CD4-positive, alpha-beta T cell treated with Interleukin-17A for 4 hours (primary cell): ENCODE measurements at places on chromosomes 16 and 17.

- no peak for DNase-seq
These were observed 28.9 kb downstream of the LITAF start for GRCh38 chr16:11557801-11558200.

- DNase-seq, result no peak
These were observed 39.8 kb upstream of the MMP2 start for GRCh38 chr16:55439101-55439690.

GRCh38 chr17:65556014-65556909, 5.2 kb downstream of the AXIN2 start:
- peak; percentile 96 for DNase-seq

DNA sequence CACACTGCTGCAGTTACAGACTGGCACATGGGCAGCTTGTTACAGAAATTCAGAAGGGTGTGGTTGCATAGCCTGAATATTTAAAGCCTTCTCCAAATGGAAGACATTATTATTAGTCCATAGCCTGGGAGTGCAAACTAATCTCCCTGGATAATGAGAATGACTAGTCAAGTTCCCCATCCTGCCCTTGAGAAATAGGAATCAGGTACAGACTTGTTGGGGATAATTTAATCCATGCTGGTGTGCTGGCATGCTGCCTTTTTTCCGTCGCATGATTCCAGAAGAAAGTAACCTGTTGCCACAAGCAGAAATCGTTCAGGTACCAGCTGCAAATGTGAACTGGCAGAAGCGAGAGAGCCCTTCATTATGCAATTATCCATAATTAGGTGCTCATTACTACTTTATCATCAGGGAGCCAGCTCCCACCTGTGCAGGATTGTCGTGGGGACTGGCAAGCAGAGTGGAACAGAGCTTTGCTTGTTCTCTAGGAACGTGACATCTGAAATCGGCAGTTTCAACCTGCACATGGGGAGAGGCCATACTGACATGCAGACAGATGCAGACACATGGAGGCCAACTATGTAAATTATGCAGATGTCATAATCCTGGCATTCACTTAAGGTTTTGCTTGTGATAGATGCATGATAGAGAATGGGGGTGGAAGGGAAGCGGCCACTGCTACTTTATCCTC, 419.4 kb downstream of the PMP22 start:
- DNase-seq, result no peak

GRCh38 chr16:84048871-84049270, 6.3 kb upstream of the SLC38A8 start:
- DNase-seq, result no peak

DNA sequence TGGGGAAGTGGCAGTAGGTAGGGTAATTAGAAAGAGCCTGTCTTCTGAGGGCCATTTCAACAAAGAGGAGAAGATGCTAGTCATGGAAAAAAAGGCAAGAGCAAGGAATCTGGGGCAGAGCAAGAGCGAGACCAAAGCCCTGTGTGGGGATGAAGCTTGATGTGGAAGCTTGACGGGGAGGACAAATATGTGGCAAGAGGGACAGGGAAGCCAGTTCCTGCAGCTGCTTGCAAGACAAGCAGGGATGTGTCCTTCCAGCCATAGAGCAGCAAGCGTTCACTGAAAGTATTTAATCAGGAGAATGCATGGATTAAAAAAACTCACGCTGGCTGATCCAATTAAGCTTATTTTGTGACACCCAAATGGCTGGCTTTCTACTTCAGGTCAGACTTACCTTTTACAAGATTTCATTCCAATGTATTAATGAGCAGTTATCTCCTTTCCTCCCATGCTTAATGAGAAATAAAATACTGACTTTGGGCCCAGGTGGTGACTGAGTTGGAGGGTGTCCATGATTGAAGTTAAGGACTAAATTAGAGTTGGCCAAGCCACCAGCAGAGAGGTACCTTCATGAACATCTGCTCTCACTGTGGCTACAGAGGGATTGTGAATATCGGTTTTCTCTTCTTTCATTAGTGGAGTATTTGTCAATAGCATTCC, 76.8 kb downstream of the ABCA8 start:
- DNase-seq, result no peak

DNA sequence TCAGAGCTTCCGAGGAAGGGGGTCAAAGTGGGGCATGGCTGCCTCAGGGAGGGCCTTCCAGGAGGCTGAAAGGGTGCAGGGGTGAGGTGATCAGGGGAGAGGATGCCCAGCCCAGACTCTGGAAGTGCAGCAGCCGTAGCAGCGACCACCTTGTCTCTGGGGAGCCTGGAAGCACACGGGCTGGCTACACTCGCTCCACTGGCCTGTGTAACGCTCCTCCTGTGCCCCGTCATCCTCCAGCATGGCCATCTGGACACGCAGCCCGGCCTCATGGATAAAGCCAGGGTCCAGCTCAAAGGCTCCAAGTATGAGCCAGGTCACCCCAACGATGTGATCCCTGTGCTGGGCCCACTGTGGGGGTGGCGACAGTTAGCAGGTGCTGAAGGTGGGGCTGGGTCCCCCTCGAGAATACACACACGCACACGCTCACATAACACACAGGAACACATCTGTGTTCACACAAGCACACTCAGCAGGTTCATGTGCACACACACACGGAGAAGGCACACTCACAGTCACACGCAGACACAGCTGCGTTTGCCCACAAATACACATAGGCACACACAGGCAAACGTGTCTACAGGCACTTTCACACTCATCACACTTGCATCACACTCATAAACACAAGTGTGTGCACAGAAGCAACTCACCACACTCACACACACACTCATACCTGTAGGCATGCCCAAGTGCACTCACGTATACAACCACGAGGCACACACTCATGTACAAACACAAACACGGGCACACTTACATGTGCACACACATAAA, 19.3 kb downstream of the POLR3K start:
- DNase-seq, result no peak

DNA sequence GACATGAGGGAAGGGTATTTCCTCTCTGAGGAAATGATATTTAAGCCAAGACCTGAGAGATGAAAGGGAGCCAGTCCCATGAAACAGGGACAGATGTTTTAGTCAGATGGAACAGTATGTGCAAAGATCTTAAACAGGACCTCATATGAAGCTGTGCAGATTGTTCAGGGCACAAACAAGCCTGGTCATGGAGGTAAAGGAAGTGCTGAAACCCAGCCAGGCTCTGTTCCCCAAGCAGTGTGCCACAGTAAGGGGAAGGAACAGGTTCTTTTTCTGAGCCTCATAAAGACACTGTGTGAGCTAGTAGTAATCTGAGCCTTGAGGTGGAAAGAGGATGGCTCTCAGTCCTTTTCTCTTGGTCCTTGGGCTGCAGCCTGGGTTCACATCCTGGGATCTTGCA, 159.9 kb downstream of the ANKFN1 start:
- no peak for DNase-seq

GRCh38 chr16:50303041-50303604, 36.8 kb downstream of the ADCY7 start:
- peak; percentile 1 for DNase-seq

DNA sequence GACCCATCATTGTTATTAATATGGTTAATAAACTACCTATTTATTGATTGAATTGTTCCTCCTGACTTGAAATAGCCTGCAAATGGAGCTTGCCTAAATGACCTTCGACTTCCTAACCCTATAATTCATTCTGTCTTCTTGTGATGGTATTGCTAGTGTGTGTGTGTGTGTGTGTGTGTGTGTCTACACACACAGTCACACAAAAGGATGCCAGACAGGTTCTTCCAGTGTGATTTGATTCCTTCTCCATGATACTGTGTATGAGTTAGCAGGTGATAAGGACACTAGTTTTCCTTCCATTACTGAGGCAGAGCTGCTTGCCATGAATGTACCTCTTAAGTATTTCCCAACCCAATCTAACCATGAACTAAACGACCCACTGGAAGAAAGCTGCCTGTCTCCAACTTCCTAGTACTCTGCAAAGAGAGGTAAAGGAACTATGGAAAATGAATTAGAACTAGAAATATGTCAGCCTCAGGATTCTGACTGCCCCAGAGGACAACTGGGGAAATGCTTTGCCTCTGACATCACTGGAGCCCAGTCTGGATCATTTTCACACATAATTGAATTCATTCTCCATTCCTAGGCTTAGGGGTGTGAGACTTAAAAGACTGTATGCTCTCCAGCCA, 3.5 kb upstream of the CDC6 start:
- no peak for DNase-seq

- no peak for DNase-seq
These were observed 5.2 kb downstream of the GRB7 start for GRCh38 chr17:39742856-39743436.

DNA sequence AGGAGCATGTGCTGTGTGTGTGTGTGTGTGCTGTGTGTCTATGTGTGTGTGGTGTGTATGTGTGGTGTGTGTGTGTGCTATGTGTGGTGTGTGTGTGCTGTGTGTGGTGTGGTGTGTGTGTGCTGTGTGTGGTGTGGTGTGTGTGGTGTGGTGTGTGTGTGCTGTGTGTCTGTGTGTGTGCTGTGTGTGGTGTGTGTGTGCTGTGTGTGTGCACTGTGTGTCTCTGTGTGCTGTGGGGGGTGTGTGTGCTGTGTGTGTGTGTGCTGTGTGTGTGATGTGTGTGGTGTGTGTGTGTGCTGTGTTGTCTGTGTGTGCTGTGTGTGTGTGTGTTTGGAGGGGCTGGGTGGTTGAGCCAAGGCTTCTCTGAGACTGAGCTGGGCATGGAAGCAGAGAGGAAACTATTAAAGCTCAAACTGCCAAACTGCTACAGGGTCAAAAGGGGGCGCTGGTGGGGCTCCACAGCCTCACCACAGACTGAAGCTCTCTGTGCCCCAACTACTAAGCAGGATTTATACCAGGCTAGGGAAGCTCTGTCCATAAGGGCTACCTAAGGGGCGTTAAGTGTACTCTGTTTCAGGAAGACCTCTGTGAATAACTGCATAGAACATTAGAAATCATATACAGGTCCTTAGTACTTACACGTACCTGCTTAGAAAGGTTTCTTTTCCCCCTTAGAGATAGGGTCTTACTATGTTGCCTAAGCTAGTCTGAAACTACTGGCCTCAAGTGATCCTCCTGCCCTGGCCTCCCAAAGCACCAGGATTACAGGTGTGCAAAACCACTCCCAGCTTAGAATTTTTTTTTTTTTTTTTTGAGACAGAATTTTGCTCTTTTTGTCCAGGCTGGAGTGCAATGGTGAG, 27.8 kb upstream of the GHDC start:
- DNase-seq, result peak; percentile 79

DNA sequence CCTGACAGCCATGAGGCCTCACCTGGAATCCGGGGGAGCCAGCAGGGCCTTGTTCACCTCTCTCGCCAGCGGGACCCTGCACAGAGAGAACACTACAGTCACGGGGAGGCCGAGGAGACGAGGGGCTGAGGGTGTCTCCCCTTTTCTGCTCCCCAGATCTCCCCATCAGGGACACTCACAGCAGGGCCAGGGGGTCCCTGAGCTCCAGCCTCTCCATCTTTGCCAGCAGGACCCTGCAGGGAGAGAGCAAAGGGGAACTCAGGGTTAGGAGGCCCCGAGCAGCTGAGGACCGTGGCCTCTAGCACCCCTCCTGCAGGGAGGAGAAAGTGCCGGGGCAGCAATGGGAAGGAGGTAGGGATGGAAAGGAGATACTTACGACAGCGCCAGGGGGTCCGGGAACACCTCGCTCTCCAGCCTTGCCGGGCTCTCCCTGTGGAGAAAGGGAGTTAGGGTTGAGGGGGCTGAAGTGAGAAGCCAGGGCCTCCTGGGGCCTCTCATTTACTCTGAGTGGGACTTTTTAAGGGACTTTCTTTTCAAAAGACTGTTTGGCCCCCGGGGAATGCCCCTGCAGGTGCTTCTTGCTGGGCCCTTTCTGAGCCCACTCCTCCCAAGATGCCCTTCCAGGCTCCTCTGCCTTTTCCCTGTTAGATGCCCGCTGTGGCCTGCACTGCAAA, 8.7 kb downstream of the COL1A1 start:
- no peak for DNase-seq

GRCh38 chr17:66378296-66378695, 75.9 kb downstream of the PRKCA start:
- DNase-seq, result no peak

DNA sequence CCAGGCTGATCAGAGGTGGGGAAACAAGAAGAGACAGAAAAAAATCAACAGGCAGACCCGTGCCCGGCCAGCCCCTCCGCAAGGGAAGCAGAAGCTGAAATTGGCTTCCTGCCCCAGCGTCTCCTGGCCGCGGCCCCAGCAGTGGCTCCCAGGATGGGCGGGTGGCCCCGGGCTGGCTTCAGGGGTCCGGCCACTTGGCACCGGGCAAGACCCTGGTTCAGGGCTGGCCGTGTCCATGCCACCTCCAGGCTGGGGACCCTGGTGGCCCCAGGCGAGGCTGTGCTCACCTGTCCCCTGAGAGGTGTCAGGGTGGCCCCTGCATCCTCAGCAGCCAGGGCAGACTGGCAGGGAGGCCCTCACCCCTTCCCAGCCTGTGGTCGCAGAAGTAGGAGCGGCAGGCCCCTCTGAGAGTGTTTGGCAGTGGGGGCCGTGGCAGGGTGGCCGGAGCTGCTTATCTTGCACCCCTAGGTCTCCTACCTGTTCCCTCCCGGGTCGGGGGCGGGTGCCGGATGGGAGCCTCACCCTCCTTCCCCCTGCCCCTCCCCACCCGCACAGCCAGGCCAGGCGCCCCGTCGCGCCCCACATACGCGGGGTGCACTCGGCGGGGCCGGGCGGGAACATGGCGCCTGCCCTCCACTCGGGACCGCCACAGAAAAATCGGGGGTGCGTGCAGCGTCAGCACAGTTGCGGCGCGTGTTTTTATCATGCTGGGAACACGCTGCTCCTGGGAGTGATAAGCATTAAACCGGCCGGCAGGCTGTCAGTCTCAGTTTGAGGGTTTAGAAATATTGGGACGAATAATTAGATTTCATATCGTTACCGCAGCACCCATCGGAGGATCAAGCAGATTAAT, 46.7 kb upstream of the ZC3H18 start:
- DNase-seq, result no peak

DNA sequence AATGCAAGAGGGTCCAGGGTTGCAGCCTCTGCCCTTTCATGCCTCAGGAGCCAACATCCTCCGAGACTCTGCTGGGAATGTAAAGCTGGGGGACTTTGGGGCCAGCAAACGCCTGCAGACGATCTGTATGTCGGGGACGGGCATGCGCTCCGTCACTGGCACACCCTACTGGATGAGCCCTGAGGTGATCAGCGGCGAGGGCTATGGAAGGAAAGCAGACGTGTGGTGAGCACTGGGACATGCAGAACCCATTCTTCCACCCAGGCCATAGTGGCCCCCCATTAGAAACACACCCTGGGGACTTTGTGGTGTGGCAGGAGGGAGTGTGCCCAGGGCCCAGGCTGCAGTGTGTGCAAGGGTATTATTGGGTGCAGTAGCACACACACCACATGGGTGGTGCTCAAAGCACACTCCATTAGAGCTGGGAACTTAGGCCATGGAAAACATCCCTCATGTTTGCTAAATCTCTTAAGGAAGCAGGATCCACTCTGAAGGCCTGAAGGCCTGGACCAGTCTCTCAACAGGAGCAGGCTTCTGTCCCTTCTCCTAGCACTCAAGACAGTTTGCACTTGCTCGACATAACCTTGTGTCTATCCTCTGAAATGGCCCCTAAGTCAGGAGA, 7.6 kb downstream of the LIMD2 start:
- no peak for DNase-seq
